Bronchus fibroblast of lung (primary cell): ENCODE measurements at places on chromosomes 16 and 17. TPM values are rescaled to one million over a fixed set of nuclear protein-coding genes. Genes with fewer than 3 reads are reported as not detected.

Gene TMEM114
- not detected in 2 replicates for total RNA-seq

Gene KRT33A
- not detected in 2 replicates for total RNA-seq

Gene WSCD1
- total RNA-seq, result 3.3 and 4.5 TPM in 2 replicates

Gene GPR142
- not detected in 2 replicates for total RNA-seq

Gene TERB1
- not detected in 2 replicates for total RNA-seq

Gene LPCAT2
- total RNA-seq, result 2.2 and 2.4 TPM in 2 replicates

Gene PRR15L
- not detected in 2 replicates for total RNA-seq

Gene SEPTIN1
- 0.15 TPM in 1 of 2 replicates, not detected in the other for total RNA-seq

Gene SLC38A8
- not detected in 2 replicates for total RNA-seq

Gene NR1D1
- 1.3 and 1.8 TPM in 2 replicates for total RNA-seq
